ENCODE measurements at places on chromosomes 12 and 14. TPM values are rescaled to one million over a fixed set of nuclear protein-coding genes. Genes with fewer than 3 reads are reported as not detected.

DNA sequence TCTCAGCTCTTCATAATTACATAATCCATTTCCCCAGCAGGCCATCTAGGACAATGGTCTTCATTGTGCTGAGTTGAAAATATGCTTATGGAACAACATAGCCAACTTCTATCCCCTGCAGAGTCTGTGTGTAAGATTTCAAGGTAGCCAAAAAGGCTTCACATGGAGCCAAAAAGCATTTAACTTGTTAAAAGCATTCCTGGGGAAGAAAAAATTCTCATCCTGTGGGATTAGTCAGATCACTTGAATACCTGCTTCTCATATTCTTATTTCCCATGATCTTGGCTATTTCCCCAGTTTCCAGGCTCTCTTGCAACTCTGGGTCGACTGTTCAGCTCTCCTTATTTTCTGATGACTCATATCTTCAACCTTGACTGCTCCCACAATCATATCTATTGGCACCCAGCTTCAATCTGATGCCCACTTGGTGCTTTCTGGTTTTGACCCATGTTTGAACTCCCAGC lies 178.9 kb downstream of the KLHL28 start:
- no peak for DNase-seq

DNA sequence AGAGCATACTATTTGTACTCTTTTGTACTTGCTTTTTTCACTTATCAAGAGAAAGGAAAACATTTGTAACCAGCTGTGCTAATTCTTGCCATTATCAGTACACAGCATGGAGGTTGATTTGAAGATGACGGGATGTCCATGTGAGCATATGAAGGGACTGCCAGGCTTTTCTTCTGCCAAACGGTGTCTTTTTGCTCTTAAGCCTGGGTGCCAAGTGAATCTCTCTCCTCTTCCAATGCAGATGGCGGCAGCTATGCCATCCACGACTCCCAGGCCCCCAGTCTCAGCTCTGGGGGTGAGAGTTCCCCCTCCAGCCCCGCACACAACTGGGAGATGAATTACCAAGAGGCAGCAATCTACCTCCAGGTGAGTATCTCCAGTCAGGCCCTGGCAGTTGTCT lies 38.9 kb downstream of the TPCN1 start:
- DNase-seq, result no peak

The SIX6 gene
- total RNA-seq, result not detected

DNA sequence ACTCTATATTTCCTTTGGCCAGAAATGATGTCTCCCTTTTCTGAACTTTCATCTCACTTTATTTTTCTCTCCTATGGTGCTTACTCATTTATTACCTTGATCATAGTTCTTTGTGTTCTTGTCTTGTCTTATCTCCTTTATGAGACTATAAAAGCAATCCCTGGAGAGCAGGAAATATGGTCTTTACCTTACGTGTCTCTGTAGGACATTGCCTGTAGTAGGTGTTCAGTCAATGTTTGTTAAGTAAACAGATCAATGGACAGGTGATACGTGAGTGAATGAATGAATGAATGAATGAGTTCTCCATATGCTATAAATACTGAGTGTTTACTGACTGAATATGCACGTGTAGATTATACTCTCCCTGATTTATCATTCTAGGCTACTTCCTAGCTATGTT lies 193.7 kb upstream of the HMGA2 start:
- no peak for DNase-seq

The NELL2 gene
- total RNA-seq, result 40.5 TPM

GRCh38 chr14:70064136-70064865 lies 124.5 kb downstream of the SLC8A3 start:
- no peak for DNase-seq

- no peak for DNase-seq
These were observed at the start of gene TNFAIP2 for GRCh38 chr14:103122947-103123633. Gene TNFAIP2 (plus strand): TSS chr14:103123461. CDS start chr14:103126458, 2,997 bp downstream.
